Activated CD4-positive, alpha-beta T cell treated with anti-CD3 and anti-CD28 coated beads for 48 hours (primary cell): ENCODE measurements at places on chromosomes 2 and 18.

- no peak for DNase-seq
Measured at GRCh38 chr2:97907369-97908100, 88.2 kb downstream of the TMEM131 start.

GRCh38 chr2:241924069-241924908 is 54.8 kb downstream of the RTP5 start:
- peak; percentile 28 for DNase-seq

GRCh38 chr2:111155610-111156009 is 34.9 kb downstream of the BCL2L11 start:
- no peak for DNase-seq

GRCh38 chr2:143433251-143433650 is 304.0 kb downstream of the ARHGAP15 start:
- no peak for DNase-seq

DNA sequence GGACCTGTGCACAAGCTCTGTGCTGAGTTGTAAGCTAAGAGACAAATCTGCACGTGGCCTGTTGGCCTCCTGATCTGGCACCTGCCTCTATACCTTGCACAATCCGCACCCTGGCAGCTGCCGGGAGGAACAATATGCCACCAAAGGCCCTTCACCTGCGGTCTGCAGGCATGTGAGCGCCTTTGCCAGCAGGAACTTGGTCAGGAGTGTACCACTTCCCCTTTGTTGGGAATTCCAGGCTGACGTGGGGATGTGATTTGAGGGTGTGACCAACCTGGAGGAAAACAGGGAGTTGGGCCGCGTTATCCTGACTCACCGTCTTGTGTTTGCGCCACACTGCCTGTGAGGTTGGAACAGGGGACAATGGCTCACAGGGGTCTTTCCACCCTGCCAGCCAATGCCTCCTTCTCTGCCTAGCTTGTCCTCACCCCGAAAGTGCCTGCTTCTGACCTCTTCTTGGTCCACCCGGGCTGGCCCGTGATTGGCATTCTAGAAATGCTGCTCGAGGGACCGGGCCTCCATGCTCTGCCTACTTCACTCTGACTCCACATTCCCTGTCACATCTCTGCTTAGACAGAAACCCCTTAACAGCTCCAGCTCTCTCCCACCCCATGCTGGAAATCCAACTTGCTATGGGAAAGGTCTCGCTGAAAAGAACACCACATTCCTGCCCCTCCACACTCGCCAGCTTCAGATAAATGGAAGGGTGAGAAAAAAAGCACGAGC is 67.1 kb upstream of the MAP4K4 start:
- DNase-seq, result no peak

GRCh38 chr2:226431288-226431948 is 368.2 kb downstream of the IRS1 start:
- no peak for DNase-seq

GRCh38 chr18:66971960-66972359 is 368.1 kb upstream of the CDH19 start:
- DNase-seq, result no peak

GRCh38 chr2:33494155-33494779 is 17.8 kb downstream of the RASGRP3 start:
- no peak for DNase-seq

GRCh38 chr18:64294967-64295366 is 146.1 kb upstream of the LINC00305 start:
- DNase-seq, result no peak

DNA sequence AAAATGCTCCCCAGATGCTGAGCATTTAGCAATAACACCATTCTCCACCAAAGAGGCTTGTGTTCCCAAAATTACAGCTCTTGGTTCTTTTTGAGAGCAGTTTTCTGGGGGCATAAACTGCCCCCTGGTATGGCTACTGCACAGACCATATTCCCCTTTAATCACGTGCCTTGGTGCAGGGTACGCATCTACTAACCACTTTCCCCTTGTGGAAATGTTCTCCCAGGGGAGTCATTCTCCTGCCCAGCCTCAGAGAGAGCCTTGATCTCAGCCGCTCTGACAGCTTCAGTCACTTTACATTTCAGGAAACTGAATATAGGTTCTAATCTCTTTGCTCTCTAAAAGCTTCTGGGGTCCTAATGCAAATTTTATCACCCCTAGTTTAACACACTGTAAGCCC is 44.7 kb upstream of the EML6 start:
- DNase-seq, result no peak

DNA sequence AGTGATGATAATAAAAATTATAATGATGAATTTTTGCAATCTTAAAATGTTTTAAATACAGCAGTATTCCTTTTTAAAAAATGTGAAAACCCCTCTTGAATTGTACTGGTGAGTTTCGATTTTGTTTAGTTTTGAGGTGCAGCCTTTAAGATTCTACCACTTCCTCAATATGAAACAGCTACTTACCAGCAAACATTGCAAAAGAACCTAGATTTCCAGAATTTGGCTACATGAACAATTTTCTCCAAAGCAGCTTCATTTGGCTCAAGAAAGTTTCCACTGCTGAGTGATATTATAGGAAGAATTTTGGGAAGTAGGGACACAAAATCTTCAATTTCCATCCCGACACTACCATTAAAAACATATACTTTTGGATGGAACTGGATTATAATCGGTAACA is 12.0 kb downstream of the TCF4 start:
- DNase-seq, result no peak

DNA sequence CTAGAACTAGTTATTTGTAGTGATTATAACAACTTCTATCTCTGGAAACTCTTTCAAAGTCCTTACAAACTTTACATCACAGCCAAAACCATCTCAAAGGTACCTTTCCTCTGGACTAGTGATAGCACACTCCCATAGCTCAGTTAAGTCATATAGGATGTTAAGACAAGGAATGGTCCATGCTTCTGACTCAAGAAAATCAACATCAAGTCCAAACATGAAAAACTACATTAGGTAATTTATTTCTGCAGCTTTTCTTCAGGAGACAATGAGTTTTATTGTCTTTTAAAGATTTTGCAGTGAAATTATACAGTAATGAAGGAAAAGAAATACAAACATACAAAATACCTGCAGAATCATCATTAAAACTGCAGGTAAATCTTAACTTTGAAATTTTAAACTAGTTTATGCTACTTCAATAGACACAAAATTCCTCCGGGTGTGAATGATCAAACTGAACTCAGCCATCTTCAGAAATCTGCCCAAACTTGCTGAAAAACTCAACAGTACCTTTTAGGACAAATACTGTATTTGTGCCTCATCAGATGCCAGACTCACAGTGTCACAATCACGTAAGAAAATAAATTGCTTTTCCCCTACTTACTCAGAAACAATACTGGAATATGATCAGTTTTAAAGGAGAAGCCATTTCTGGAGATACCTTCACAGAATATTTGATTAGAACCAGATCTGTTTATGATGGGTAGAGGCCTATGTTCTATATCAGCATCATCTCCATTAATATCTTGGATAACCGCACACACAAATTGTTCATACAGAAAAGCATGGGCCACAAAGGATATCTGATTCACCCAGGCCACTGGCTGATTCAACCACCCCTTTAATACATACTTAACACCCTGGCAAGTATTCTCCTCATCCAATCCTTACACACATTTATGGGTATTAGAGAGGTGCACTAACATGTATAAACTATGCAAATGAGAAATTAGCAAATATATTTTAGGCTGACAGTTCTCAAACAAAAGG is 2.6 kb downstream of the TMEM131 start:
- DNase-seq, result no peak

DNA sequence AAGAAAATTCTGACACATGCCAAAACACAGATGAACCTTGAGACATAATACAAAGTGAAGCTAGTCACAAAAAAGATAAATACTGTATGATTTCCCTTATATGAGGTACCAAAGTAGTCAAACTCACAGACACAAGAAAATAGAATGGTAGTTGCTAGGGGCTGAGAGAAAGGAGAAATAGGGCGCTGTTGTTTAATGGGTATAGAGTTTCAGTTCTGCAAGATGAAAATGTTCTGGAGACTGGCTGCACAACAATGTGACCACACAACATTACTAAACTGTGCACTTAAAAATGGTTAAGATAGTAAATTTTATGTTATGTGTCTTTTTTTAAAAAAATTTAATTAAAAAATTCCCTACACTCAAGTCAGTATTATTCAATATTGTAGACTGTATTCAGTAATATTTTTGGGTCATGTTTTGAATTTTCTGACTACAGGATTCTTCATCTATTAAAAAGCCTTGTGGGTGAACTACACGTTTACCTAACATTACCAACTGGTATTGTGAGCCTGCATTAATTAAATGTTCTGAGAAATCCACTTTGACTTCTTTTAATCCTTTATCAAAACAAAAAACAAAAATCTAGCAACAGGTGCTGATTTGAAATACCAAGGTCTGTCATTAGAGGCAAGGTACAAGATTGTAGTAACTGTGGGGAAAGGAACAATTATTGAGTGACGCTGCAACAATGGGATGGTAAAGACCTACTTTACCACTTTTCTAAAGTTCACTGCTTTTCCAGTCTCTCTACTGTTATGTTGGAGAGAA is 140.8 kb upstream of the ZFP36L2 start:
- no peak for DNase-seq

DNA sequence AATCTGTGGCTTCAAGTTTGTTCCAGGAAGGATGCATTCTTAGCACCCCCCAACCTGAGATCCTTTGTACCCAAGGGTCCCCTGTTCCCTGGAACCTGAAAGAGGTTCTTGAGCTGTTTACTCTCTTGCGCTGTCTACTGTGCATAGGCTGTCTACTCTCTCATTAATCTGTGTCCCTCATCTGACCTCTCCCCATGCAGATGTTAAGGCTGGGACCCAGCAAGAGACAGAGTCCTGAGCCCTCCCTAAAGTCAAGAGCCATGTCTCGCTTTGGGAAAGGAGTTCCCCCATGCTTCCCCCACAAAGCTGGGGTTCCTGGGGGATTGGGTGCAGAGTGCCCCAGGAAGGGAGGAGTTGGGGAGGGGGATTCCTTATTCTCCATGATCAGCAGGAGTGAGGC is 312.9 kb downstream of the CYP26B1 start:
- DNase-seq, result no peak

DNA sequence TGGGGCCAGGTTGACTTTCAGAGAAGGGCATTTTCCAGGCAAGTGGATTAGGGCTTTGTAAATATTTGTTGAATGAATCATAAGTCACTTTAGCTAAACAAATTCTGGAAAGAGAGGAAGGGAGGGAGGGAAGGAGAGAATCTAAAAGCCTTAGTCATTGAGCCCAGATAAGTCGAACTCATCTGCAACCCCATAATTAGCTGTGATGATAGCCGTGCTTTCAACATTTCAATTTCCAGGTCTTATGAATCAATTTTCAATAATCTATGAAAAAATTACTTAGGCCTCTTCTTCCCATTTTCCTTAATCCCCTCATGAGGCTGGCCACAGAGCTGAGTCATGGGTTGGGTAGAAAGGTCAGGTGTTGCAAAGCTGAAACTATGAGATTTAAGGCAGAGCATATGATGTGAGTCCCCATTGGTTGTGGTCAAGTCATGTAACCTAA is 111.9 kb upstream of the MAPRE2 start:
- no peak for DNase-seq

- DNase-seq, result no peak
Measured at GRCh38 chr2:153268941-153269461, 209.6 kb downstream of the RPRM start.

GRCh38 chr2:37387148-37387835 is 42.9 kb downstream of the QPCT start:
- no peak for DNase-seq

DNA sequence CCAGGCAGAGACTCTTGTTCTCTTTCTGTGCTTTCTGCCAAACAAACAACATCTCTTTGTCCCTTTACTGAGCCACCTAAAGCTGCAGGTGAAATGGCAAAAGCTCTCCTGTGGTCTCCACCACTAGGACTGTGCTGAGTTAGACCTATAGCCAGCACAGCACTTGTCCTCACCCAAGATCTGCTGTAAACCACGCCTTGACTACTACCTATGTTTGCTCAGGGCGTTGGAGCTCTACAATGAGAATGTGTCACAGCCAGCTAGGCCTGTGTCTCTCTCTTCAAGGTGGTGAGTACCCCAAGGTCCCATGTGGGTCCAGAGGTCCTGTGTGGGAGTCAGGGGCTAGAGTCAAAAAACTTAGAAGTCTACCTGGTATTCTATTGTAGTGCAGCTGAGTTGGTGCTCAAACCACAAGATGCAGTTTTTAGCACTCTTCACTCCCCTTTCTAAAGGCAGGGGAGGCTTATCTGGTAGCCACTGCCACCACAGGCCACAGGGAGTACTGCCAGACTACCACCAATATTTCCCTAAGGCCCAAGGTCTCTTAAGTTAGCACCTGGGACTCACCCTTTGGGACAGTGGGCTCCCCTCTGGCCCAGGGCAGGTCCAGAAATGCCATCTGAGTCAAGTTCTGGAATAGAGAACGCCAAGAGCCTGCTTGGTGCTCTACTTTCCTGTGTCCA is 96.8 kb upstream of the RPRM start:
- DNase-seq, result no peak

GRCh38 chr18:63552581-63552980 is 10.4 kb downstream of the SERPINB12 start:
- DNase-seq, result no peak

DNA sequence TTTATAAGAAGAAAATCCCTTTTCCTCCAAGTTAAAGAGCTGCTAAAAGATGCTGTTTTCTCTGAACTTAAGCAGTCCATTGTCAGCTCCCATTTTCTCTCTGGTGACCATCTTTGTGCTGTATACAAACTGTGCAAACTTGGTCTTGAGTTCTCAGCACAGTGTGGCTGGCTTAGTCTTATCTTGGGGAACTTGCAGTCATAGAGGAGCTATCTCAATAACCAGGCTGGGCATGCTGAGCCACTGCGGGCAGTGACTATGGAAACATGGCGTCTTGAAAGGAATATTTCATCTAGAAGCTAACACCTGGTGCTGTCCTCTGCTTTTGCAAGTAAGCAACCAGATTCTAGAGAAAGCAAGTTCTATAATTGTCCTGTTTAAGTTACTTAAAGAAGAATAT is 1334.4 kb upstream of the CELF4 start:
- no peak for DNase-seq
